ENCODE measurements at places on chromosomes 5 and 9.

- peak; percentile 13 for DNase-seq
Measured at GRCh38 chr5:135223404-135223803, 175.6 kb downstream of the MACROH2A1 start.

- no peak for DNase-seq
Measured at GRCh38 chr5:97508864-97509263, 325.8 kb upstream of the RIOK2 start.

DNA sequence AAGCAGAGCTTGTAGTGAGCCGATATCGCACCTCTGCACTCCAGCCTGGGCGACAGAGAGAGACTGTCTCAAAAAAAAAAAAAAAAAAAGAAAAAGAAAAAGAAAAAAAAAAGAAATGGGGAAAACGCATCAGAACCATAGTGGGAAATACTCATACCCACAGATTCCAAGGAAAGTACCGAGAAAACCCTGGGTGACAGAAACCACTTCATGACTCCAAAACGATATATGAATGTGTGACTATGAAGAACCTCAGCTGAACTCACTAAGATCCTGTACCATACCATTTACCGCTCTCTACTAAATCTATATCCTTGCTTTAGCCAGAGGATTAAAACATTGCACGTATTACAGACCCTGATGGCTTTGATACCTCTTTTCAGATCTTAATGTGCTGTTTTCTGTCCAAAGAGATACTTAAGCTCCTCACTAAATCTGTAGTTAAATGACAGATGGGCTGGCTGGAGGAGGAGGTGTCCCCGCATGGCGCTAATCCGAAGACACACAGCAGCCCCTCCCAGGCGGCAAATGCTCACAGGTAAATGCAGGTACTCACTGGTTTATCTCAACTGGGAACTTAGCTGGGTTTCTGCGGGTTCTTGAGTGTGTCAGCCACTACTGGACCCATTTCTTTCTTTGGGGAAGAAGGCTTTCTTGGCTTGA lies 2.8 kb downstream of the LPCAT1 start:
- no peak for DNase-seq

DNA sequence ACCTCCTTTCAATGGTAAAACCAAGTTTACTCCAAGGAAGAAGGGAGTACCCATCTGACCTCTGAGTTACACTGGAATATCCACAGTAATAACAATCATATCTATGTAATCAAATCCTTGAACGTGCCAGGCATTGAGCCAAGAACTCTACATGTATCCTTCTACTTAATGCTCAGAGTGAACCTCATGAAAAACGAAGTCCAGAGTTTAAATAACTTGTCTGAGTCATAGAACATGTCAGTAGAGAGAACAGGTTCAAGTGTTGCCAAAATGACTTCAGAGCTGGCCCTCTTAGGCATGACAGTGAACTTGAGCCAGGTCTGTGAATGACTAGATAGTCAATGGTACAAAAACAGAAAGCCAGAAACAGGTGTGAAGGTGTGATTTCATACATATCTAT lies 164.1 kb upstream of the ZNF618 start:
- DNase-seq = no peak

DNA sequence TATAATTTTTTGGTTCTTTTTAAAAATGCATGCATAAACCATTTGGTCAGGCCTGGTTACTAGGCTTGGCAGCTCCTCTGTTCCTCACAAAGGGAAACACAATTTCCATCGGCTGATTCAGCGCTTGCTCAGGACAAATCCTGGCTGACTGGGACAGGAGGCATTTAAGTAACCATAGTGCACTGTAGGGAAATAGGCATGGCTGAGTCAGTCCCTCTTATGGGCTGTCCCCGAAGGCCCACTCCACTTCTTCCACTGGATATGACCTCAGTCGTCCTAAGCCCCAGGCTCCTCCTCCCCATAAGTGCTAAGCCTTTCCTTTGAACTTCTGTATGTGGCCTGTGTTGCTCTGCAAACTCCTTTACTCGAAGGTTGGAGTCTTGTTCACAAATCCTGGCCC lies 71.2 kb upstream of the GLIS3 start:
- DNase-seq = no peak

DNA sequence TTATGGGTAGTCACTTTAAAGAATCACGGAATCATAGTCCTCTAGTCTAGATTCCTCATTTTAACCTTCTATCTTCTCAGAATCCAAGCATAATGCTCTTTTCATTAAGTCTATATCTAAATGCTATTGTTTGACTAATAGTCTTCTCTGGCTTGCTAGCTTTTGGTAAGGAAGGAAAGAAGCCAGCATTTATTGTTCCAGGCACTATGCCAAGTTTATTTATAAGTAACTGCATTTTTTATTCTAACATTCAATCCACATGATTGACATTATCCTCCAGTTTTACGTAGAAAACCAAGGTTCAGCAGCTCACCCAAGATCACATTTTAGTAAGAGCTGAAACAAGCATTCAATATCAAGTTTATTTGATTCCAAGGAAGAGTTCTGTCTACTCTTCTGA lies 254.2 kb downstream of the SAXO1 start:
- no peak for DNase-seq

- no peak for DNase-seq
Measured at GRCh38 chr5:54470677-54471076, 15.2 kb downstream of the HSPB3 start.

GRCh38 chr5:133788121-133788520 lies 175.8 kb upstream of the FSTL4 start:
- no peak for DNase-seq

GRCh38 chr5:145204743-145205142 lies 630.4 kb downstream of the PRELID2 start:
- DNase-seq = no peak

DNA sequence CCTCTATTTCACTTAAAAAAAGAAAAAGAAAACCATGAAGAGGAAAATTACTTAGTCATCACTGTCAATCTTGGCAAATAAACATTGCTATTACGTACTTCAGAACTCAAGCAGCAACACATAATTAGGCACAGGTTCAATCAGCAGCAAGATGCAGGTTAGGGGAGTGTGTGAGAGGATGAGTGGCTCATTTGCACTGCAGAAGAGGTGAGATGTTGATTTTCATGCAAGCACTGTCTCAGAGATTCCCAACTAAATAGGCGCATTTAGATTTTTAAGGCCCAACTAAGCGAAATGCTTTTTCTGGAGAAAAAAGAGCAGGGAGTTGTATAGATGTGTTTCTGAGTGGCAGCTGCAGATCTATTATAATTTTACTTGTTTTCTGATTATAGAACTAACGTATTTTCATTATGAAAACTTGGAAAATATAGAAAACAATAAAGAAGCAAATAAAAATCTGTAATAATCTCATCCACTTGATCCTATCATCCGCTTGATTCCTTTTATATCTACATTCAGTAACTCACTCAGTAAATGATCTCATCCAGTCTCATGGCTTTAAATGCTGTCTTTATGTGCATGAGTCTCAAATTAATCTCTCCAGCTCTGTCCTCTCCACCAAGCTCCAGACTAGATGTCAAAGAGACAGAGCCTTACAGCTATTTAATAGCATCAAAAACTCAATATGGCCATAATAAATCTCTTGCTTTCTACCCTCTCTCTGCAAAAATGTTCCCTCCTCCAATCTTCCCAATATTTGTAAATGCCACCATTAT lies 162.5 kb downstream of the ZNF462 start:
- DNase-seq = no peak

- no peak for DNase-seq
Measured at GRCh38 chr9:38337181-38337580, 55.3 kb upstream of the ALDH1B1 start.

Data from mesothelial cell of epicardium (in vitro differentiated cells).